NCI-H1694 treated with DMSO at 0.1 percent for 48 hours (cell line): ENCODE measurements at places on chromosomes 5 and 9.

DNA sequence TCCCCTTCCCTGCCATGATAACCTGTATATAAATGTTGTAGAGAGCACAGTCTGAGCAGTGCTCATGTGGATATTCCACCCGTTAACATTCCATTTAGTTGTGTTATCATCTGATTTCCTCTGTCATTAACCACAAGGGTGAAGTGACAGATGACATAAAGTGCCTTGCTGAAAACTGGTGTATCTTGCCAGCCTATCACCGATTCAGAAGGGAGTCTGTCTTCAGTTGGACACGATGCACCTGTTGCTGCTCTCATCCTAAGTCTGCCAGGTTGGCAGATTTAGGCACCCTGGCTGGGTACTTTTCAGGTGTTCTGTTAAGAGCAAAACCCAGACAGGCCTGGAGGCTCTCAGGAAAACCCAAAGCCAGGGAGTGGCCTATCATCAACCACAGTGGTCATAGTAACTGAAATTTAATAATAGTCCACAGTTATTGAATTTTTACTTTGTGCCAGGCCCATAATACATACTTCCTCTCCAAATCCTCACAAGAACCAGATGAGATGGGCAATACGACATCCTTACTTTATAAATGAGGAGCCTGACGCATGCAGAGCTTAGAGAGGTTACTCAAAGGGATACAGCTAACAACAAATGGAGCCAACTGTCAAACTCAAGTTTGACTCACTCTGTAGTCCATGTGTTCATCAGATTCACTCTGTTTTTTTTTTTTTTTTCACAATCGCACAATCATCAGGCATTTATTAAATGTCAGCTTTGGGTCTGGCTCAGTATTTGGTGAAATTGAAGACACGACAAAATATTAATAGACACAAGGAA lies 100.7 kb upstream of the SPRY4 start:
- DNase-seq = no peak

- DNase-seq = no peak
Measured at GRCh38 chr9:125239631-125240597, 1.2 kb downstream of the HSPA5 start.

DNA sequence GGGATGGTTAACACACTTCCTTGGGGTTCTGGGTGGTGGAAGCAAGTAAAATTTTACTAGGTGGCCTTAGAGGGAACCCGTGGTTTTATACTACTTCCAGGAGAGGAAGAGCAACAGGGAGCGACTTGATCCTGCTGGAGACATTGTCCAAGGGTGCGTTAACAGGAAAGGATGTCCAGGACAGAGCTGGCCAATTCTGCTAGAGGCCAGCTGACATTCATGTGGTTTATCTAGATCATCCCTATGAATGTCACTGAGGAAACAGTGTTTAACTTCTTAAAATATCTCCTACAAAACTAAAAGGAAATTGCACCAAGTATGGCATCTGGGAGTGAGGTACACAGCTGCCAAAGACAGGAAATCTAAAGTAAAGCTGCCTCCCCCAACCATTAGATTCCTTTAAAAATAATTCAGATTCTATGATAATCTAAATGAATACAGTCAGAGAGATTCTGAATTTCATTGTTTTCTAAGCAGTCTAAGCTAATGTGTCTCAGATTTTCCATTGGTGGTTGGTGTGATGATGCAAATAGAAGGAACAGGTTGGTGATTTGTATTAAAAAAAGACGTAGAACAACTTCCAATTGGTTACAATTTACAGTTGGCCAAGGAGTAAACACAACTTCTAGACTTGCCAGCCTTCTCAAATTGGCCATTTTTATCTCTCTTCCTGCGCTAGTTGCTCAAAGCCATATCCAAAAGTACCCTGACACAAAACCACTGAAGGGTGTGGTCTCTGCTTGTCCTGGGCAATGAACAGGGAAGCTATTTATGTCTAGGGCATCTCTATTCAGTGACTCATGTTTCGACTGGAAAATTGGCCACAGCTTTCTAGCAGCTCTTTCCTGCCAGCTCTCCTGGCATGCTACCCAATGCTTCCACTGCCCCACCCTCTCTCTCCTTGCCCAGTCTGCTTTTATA lies 574.7 kb upstream of the MEF2C start:
- DNase-seq = no peak

GRCh38 chr9:5073701-5074100 lies 88.6 kb downstream of the JAK2 start:
- peak; percentile 5 for DNase-seq

DNA sequence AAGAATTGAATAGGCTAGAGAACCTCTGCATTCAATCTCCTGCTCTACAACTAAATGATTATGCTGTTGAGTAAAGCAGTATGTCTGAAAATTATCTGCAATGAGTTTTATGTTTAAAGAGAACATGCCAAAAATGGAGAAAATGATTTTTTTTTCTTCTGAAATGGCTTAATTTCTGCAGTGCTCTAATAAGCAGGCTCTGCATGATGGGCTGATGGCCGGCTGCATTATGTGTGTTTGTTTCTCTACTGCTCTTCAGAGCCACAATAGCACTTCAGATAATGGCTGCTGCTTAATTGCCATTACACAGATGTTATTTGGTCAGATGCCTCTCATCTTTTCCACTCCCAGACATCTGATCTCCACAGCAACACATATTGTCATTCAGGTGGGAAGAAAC lies 286.4 kb upstream of the DMAC1 start:
- DNase-seq = no peak

GRCh38 chr5:179292681-179293635 lies 52.3 kb downstream of the ADAMTS2 start:
- no peak for DNase-seq

- DNase-seq = no peak
Measured at GRCh38 chr5:162068412-162068811, 839 bp downstream of the GABRG2 start.

GRCh38 chr9:69579760-69580581 lies 92.2 kb downstream of the APBA1 start:
- DNase-seq = no peak

GRCh38 chr5:128378196-128378595 lies 159.8 kb downstream of the FBN2 start:
- no peak for DNase-seq

DNA sequence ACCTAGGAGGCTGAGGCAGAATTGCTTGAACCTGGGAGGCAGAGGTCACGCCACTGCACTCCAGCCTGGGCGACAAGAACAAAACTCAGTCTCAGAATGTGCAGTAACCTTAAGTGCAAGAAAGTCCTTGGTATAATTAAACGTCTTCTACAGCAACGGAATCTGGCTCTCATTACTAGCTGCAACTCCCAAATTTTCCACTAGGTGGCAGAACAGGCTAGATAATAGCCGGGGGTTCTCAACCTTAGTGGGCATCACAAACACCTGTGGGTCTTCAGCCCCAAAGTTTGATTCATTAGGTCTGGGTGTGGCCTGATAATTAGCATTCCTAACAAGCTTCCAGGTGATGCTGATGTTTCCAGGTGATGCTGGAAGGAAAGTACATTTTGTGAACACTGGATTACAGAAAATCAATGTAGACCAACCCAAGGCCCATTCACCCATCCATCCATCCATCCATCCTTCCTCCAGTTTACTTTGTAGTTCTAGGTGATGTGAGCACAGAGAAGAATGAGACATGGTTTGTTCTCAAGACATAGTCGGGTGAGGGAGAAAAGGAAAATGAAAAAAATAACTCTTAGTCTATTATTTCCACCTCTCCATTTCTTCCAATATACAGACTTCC lies 37.3 kb downstream of the FBXW2 start:
- peak; percentile 9 for DNase-seq

DNA sequence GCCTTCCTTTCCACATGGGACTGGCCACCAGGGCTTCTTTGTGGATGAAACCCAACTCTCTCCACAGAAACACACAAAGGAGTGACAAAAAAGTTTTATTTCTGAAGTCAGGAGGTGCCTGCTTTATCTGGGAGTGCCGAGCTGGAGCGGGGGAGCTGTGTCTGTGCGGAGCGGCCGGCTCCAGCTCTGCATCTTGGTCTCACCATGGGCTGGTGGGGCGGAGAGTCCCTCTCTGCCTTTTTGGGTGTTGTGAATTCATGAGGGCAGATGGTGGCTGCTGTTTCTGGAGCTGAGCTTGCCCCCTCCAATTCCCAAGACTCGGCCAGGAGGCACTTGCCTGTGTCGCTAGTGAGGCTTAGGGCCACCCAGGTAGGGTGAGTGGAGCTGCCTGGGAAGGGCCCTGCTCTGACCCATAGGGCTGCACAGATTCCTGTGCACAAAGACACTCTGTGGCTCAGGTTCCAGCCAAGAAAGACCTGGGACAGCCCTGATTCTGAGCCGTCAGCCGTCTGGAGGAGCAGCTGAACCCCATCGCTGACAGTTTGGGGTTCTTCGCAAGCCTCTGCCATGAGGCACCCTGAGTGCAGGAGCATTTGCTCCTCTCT lies 1.4 kb downstream of the DBH start:
- DNase-seq = no peak
